ENCODE measurements at places on chromosomes 7 and 10. TPM values are rescaled to one million over a fixed set of nuclear protein-coding genes. Genes with fewer than 3 reads are reported as not detected.
A peak's percentile ranks its signal among the peaks of the same experiment; 100 is the strongest.

DNA sequence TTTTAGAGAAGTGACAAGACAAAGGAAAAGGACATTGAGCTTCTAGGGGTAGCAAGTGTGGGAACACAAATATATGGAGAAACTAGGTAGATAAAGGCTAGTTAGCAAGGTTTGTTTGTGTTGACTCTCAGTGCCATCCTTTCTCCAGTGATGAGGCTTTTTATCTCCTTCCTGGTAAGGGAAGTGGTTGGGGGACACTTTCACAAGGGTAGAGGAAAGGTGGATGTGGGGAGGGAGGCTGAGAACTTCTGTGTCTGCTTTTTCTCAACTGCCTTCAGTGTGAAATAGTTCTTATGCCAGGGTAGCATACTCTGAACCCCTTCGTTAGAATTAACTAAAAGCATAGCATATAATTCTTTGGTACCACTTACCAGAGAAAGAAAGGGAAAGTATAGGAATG lies 93.0 kb upstream of the STRIP2 start:
- no peak for DNase-seq

- no peak for DNase-seq
These were observed 700.7 kb upstream of the FZD8 start for GRCh38 chr10:36342781-36343180.

DNA sequence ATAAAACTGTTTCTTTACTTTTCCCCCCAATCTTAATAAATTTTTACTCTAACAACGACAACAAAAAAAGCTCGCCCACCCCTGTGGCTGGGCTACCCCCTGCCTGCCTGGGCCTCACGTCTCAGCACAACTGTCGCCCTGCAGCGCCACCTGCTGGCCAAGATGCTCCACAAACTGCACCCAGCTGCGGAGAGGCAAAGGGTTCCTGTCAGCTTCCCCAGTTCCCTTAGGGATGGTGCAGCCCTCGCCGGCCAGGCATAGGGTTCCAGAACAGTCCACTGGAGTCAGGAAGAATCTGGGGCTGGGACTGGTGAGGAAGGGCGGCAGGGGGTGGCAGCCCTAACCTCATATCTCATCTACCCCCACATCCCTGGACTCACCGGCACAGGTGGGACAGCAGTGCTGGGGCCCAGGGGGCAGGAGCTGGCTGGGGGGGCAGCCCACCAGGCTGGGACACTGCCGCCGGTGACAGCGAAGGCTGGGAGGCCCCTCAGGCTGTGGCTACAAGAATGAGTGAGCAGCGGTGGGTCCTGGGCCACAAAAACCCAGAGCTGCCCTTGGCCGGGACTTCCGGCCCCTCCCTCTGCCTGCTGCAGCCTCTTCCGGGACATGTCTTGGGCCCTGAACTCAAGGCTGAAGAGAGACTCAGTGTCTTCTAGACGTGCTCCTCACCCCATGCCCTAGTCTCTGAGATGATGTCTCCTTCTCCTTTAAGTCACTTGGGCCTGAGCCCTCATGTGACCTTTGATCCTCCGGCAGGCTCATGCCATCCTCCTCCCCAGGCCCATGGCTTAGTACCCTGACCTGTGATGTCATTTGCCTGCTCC lies 21.2 kb downstream of the ATP6V1F start:
- peak; percentile 92 for DNase-seq

DNA sequence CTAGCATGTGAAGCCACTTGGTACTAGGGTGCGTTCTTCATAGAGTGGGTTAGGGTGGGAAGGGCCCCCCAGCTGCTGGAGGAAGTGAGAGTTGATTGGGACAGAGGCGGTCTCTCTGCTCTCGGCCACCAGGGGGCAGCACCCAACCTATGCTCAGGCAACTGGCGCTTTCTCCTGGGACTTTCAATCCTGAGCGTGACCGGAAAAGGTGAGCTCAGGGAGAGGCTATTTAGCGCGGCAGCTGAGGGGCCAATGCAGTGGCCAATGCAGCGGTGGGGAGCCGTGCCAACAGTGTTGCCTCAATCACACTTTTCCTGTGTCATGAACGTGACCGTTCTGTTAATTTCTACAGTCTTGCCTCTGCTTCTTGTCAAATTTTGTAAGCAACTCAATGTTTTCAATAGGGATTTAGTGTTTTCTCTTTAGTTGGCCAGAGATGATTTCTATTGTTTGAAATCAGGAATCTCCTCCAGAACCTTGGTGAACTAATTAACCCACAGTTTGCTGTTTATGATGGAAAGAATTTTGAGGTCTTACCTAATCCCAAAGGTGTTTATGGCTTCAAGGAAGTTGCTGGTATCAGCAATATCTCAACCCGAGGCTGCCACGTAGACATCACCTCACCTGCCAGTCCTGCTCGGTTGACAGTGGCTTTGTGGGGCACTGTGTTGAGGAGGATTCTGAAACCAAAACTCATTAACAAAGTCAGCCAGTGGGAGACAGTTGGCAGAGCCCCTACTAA lies 67.9 kb upstream of the PDZD8 start:
- peak; percentile 80 for DNase-seq

DNA sequence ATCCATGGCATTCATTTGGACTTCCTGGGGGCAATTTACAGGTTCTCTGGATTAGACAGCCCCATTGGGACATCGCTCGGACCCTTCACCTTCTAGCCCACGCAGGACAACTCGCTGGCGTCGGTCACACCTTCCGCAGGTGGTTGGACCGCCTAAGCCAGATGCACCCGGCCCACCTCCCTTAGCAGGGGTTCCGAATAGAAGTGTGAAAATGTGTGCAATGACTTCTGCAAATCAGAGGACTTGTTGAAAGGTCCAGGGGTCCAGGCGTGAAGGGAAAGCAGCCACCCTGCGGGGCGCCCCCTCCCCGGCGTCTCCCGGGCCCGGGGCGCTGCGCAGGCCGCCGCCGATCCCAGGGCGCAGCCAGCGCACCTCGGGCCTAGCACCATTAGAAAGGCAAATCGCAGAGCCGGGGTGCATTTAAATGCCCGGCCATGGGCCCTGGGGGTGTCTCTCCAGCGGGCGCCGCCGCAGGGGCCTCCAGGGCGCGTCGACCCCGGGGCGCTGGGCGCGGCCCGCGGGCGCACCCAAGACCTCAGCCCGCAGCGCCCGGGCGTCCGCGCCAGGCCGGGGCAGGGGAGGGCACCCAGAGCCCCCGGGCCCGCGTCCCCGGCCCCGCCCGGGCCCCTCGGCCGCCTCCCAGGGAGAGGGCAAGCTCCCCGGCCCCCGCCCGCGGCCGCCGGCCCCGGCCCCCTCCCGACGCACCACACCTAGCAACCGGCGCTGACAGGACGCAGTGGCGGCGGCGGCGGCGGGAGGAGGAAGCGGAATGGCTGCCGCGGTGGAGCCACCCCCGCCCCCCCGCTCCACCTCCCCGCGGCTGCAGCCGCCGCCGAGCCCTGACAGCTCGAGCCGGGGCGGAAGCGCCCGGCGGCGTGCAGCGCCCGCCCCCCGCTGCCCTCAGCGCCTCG lies 1.2 kb downstream of the JAZF1 start:
- peak; percentile 28 for DNase-seq

- DNase-seq, result no peak
These were observed 7.2 kb downstream of the MINDY4 start for GRCh38 chr7:30778255-30779025.

DNA sequence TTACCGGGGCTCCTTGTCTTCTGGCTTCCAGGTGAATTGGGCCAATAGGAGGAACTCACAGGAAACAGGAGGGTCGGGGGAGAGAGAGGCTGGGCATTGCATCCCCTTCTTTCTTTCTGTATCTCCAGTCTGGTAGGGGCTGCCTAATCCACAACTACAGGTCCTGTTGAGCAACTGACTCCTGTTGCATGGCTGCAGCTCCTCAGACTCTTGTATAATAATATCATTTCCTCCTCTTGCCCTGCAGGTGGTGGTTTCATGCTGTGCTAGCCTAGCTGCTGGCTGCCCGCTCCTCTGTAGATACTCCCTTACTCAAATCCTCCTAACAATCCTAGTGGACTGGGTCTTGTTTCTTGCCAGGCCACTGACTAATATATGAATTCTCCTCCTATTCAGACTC lies 276.5 kb upstream of the SMIM30 start:
- DNase-seq, result no peak

GRCh38 chr10:18625886-18626285 lies 25.5 kb downstream of the NSUN6 start:
- no peak for DNase-seq

- DNase-seq, result peak; percentile 17
These were observed 717.3 kb downstream of the XPNPEP1 start for GRCh38 chr10:109205929-109206585.

GRCh38 chr7:5543361-5543760 lies 119.7 kb upstream of the TNRC18 start:
- no peak for DNase-seq

DNA sequence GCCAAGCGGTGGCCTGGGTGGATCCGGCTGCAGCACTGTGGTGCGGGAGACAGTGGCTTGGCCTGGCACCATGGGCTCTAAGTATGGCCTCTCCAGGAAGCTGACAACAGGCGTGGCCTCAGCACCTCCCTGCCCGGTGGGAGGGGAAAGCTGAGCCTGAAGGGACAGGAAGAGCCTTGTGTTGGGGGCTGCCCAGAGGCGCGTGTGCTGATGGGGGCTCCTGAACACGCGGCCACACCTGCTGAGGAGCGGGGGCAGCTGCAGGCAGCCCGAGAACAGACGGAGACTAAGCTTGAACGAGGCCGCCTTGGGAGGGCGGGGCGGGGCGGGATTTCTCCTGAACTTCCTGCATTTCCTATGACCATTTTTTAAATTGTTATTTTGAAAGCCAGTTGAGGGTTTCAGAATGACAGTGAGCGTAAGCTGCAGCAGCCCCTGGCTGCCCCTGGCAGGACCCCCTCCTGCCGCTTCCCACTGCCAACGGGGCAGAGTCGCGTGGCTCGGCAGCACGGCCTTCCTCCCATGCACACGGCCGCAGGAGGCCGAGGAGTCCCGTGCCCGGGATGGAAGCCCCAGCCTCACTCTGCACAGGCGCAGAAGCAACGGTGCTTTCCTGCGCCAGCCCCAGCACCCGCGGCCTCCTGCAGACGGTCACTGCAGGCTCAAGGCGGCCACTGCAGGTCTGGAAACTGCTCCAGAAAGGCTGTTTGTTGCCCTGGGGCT lies 43.2 kb downstream of the DPYSL4 start:
- peak; percentile 52 for DNase-seq

DNA sequence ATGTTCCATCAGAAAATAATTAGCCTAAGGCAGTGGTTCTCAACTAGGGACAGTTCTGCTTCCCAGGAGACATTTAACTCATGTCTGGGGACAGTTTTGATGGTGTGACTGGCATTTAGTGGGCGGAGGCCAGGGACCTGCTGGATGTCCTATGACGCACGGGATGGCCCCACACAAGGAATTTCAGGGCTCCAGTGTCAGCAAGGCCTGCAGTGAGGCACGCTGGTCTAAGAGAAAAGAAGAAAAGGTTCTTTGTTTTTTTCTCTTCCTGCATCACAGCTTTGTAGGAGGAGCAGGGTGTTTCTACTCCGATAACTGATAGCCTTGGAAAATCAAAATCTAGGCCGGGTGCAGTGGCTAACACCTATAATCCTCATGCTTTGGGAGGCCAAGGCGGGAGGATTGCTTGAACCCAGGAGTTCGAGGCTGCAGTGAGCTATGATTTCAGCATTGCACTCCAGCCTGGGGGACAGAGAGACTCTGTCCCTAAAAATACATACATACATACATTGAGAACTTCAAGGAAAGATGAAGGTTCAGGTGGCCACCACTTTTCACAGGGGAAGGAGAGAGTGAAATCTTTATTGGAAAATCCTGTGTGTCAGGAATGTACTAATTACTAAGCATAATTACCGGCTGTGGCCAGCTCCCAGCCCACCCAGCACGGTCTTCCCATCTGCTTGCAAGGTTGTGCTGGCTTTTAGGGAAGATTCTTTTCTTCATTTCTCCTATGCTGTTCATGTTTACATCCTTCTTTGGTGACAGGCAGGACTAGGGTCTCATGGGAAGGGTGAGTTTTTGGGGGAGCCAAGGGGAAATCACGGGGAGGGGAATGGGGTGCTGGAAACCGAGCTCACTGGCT lies 150.4 kb downstream of the ACTR3B start:
- no peak for DNase-seq

- DNase-seq, result no peak
These were observed 21.7 kb upstream of the WNT16 start for GRCh38 chr7:121307021-121307574.

- peak; percentile 40 for DNase-seq
These were observed 4.1 kb downstream of the ARMC3 start for GRCh38 chr10:22931948-22932347.

GRCh38 chr7:37224746-37225145 lies 223.9 kb downstream of the ELMO1 start:
- no peak for DNase-seq

- DNase-seq, result no peak
These were observed 7.6 kb downstream of the ZFYVE27 start for GRCh38 chr10:97744405-97745035.

DNA sequence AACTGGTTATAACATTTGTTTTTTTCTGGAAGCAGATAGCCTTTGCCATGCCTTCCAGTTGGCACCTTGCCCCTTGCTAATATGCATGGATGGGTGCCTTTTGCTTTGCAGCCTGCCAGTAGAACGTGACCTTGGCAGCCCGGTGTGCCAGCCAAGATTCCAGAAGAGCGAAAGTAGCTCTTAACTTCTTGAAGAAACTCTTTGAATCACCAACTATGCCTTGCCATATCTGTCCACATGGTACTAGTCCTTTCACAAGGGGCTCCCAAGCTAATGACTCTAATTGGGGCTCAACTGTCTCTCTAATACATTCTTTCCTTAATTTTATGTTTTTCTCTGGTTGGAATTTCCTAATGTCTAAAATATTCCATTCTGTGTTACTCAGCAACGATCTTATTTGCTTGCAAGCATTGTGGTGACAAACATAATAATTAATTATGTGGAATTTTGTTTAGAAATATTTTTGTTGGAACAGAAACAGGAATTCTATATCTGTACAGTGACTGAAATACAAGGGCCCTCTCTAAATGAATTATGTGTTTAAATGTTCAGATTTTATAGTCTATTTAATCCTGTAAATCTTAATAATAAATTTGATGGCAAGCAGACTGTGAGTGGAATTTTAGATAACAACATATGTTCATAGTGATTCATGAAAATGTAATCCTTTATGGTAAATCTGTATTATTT lies 45.8 kb downstream of the HDAC9 start:
- DNase-seq, result no peak

GIMAP2 gene
- total RNA-seq, result not detected

SCD gene
- total RNA-seq, result 253 TPM

CPA4 gene
- not detected for total RNA-seq

CUEDC2 gene
- total RNA-seq, result 37.0 TPM

PILRA gene
- not detected for total RNA-seq

MYO1G gene
- 0.08 TPM for total RNA-seq

MARVELD1 gene
- total RNA-seq, result 24.5 TPM

EN2 gene
- total RNA-seq, result not detected
